Forelimb muscle (tissue), 1 donor: ENCODE measurements at places on chromosomes 1 and 21. TPM values are rescaled to one million over a fixed set of nuclear protein-coding genes. Genes with fewer than 3 reads are reported as not detected.

The GJA5 gene
- polyA plus RNA-seq, result 15.8 TPM

The FAAP20 gene
- 42.0 TPM for polyA plus RNA-seq

DNA sequence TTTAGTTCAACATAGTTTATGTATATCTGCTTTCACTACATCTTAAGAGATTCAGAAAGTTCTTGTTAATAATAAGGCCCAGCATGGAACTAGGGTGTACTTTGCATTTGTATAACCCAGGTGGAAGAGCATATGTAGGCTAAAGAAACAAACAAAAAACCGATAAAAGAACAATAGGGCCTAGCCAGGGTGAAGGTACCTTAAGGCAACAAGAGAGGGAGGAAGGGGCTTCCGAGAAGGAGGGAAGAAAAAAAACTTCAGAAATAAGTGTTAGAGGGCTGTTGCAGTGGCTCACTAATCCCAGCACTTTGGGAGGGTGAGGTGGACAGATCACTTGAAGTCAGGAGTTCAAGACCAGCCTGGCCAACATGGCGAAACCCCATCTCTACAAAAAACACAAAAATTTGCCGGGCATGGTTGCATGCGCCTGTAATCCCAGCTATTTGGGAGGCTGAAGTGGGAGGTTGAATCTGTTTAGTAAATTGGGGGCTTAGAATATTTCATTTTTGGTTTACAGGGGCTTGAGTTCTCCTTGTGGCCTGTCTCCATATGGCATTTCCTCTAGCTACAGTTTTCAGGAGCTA lies 4.7 kb upstream of the SPATA45 start:
- no peak for DNase-seq

The OPTC gene
- not detected for polyA plus RNA-seq

GRCh38 chr1:31127266-31127665 lies 61.7 kb upstream of the PUM1 start:
- DNase-seq, result no peak

GRCh38 chr1:171500803-171501202 lies 15.5 kb downstream of the PRRC2C start:
- DNase-seq, result no peak

- DNase-seq, result no peak
Observed at GRCh38 chr1:226054519-226055327, 7.8 kb upstream of the H3-3A start.

GRCh38 chr21:41761211-41761933 lies 5.5 kb downstream of the RIPK4 start:
- no peak for DNase-seq

DNA sequence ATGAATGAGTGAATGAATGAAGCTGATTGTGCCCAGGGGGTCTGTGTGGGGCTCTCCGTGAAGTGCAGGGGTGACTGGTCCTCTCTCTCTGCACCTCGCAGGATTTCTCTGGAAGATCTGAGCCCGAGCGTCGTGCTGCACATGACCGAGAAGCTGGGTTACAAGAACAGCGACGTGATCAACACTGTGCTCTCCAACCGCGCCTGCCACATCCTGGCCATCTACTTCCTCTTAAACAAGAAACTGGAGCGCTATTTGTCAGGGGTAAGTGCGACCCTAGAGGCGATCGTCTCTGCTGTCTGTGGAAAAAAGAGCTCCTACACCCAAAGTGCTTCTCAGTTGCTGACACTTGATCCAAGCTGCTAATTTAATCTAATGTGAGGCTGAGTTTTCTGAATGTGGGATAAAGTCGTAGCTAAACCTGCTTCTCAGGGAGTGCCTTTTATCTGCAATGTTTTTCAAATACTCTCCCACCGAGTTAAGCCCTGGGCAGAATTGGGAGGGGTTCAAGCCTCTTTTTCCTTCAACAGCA lies 101.7 kb downstream of the HUNK start:
- DNase-seq, result no peak

- no peak for DNase-seq
Observed at GRCh38 chr1:209756615-209757445, 977 bp downstream of the TRAF3IP3 start.

DNA sequence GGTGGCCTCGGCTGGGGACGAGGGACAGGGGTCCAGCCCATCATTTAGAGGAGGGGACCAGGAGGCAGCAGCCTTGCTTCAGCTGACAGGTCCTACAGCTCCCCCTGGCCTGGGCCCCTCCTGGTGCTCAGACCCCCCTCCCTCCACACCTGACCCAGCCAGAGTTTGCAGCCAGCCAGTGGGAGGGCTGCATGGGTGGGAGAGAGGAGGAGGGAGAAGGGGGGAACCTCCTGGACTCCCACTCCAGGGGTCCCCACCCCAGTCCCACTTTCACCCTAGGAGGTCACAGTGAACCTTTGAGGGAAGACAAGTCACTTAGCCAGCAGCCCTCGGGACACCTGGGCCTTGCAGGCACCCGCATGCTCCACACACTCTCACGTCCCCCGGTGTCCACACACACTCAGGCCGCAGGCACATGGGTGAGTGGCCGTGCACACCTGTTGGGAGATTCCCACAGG lies 108.9 kb upstream of the ZBTB40 start:
- no peak for DNase-seq

GRCh38 chr1:95734560-95734959 lies 500.6 kb downstream of the RWDD3 start:
- no peak for DNase-seq
